ENCODE measurements at places on chromosomes 1 and 21.

- DNase-seq: no peak
Observed at GRCh38 chr1:34460193-34460592, 283.5 kb downstream of the C1orf94 start.

DNA sequence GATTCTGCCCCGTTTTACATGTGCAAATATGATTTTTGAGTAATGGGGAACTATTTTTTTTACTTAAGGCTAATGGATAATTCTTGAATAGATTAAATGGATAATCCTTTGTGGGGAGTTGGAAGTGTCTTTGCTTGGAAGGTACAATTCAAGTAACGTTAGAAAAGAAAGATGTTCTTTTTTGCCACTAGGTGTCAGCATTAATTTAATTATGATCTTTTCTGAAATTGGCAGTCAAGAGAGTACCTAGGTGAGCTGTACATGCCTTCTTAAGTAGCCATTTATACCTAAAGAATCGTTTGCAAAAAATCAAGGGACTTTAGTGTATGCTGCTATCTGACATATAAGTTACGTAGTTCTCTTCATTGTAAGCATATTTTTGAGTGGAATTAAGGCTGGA, 2.2 kb downstream of the FBXO28 start:
- no peak for DNase-seq

DNA sequence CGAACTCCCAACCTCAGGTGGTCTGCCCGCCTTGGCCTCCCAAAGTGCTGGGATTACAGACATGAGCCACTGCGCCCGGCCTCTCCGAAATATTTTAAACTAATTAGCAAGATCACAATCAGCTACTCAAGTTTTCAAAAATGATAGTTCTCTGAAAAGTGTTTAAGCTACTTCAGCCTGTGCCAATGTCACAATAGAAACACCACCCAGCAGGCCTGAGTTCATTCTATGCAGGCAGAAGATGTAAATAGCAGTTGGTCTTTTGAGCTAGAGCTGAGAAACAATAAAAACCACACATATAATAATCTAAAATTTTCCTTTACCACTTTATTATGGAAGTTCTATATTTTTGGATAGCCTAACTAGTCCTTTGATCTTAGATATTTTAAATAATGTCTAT, 96.1 kb downstream of the LRRC40 start:
- DNase-seq: no peak

GRCh38 chr21:31509194-31510017, 150.1 kb upstream of the SOD1 start:
- no peak for DNase-seq

GRCh38 chr1:9235096-9235459, 504 bp downstream of the H6PD start:
- no peak for DNase-seq

DNA sequence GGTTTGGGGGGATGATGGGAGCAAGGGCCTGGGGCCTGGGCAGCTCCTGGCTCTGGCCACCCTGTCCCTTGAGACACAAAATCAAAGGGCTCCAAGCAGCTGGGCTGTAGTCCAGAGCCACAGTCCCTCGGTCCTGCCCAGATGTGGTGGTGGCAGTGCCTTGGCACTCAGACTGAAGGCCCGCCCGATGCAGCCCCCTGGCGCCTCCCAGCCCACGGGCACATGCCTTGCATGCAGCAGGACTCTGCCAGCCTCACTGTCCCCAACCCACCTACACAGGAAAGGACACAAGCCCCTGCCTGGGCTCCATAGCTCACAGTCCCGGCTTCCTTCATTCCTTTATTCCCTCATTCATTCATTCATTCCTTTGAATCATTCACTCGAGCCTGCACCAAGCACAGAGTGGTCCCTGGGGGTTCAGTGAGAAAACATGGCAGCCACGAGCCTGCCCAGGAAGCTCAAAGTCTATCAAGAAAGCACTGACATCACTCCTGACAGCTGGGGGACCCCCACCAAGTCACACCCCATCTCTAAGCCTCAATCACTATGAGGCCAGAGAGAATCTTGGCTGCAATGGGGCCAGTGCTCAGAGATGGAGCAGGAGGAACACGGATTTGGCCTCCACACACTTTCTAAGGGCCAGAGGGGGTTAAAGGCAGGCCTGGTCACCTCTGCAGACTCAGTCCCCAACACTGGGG, 5.8 kb downstream of the SDC3 start:
- no peak for DNase-seq

- no peak for DNase-seq
Observed at GRCh38 chr21:41678016-41678923, 88.6 kb downstream of the RIPK4 start.

GRCh38 chr1:9909234-9910046, 629 bp downstream of the CTNNBIP1 start:
- DNase-seq: no peak

DNA sequence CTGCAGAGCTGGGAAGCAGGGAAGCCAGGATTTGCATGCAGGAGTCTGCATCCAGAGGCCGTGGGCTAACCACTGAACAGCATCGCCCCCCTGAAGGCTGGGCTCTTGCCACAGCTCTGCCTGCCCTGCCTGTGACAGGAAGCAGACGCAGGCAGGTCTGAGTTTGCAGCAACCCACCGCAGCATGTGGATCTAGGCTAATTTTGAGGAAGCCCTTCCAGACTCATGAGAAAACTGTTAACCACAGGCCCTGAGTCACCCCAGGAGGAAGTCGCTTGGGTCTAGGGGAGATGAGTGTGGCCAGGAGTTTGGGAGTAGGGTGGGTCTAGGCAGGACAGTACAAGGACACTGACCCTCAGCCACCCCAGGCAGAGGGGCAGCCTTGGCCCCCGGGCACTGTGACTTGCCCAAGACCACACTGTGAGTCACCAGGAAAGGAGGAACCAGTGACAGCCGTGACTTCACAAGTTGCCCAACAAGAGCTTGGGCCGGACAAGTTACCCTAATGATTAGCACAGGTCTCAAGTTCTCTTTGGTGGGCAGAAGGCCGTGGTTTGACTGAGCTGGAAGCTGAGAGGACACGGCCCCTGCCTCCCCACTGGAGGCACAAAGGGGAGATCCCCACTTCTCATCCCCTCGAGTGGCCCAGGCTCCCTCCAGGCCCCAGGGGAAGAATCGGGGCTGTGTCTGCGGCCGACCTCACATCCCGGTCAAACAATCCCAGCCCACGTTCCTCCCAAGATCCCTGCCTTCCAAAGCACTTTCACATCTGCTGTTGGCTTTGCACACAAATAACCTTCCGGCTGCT, 826 bp downstream of the LAPTM5 start:
- DNase-seq: no peak

- DNase-seq: no peak
Observed at GRCh38 chr1:83967336-83967735, 31.6 kb downstream of the TTLL7 start.

DNA sequence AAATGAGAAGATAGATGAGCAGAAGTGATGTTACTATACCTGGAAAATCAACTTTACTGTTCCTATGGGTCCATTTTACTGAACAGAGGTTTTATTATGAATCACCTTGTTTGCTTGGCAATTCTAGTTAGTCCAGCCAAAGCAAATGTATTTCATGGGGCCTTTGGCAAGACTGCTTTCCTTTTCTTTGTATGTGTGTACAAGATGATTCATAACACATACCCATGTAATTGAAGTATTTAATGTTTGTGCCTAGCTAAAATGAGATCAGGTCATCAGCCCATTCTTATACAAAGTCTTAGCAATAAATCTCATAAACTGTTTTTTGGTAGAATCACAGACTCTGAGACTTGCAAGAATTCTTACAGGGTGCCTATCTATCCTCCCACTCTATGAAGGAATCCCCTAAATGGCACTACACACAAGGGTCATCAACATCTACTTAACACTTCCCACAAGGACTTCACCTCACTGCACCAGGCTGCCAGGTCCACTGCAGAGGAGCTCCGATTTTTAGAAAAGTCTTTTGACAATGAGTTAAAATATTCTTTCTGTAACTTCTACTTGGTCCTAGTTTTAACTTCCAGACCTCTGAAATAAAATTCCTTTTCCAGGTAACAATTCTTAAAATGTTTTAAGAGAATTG, 58.5 kb downstream of the LPAR3 start:
- no peak for DNase-seq

DNA sequence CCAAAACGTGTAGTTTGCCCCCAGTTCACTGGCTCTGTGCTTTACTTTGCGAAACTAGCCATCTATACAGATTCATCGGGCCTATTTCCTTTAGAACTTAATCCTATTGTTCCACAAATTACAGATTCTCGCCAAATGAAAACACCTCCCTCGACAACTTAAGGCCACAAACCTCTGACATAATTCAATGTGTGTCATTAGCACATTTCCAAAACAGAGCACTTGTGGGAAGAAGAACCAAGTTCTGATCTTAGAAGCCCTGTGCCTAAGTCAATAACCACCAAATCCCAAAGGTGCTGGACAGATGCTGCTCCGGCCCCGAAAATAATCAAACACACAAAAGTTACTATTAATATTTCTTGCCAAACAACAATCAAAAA, 93.9 kb downstream of the SLC45A1 start:
- DNase-seq: no peak

DNA sequence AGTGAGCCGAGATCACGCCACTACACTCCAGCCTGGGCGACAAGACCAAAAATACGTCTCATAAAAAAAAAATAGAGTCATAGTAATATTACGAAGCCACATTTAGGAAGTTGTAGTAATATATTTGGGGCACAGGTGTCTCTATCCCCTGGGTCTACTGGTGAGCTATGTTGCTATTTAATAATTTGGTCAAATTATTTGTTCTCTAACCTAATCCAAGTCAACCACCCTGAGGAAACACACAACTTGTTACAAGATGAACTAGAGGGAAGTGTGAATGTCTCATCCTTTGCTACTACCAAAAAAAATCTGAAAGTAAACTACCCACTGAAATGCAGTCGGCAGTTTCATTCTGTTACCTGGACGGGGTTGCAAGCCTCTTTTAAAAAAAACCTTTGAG, 35.3 kb downstream of the RGS8 start:
- DNase-seq: no peak

DNA sequence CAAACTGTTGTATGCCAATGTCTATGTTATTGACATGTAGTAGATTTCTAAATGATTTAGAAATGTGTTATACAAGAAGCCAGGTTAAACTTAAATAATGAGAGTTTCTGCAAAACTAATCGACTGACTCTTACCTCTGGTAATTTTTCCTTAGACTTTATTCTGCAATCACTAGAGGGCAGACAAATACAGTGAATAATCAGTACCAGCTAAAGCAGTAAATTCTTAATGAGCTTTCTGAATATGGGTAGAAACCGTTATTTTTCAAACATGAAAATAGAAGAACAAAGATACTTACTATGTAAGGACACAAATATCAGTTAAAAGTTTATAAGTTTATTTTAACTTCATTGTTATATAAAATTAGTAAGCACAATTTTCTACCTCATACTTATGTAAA, 97.9 kb upstream of the RGS1 start:
- no peak for DNase-seq

DNA sequence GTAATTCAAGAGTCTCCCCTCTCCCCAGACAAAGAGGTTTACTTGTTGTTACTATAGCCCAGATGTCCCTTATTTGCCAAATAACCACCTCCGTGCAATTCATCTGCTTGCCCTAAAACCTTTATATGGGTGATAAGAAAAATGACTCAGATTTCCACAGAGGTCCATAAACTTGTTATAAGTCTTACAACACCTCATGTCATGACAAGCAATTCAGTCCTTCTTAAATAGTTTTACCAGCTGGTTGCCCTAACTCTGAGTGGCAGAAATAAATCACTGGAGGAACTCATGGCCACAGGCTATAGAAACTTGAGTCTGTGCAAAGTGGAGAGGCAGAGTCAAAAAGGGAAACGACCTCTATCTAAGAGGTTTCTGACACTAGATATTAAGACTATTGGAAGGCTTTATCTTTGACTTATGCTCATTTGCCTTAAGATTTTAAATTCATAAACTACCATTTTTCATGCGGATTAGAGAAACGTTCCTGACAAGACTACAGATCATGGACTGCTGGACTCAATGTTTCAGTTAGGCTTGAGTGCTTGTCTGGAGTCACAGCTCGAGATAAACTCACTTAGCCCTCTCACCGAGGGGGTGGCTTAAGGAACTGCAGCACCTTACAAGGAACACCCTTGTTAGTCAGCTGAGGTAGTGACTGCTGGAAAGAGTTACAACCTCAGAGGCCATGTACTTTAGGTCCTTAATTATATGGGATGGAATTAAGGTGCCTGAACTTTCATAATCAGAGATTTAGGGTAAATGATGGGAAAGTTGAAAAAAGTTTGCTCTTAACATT, 662.5 kb upstream of the USP24 start:
- no peak for DNase-seq

- DNase-seq: no peak
Observed at GRCh38 chr1:11482198-11482597, 3.2 kb downstream of the DISP3 start.

DNA sequence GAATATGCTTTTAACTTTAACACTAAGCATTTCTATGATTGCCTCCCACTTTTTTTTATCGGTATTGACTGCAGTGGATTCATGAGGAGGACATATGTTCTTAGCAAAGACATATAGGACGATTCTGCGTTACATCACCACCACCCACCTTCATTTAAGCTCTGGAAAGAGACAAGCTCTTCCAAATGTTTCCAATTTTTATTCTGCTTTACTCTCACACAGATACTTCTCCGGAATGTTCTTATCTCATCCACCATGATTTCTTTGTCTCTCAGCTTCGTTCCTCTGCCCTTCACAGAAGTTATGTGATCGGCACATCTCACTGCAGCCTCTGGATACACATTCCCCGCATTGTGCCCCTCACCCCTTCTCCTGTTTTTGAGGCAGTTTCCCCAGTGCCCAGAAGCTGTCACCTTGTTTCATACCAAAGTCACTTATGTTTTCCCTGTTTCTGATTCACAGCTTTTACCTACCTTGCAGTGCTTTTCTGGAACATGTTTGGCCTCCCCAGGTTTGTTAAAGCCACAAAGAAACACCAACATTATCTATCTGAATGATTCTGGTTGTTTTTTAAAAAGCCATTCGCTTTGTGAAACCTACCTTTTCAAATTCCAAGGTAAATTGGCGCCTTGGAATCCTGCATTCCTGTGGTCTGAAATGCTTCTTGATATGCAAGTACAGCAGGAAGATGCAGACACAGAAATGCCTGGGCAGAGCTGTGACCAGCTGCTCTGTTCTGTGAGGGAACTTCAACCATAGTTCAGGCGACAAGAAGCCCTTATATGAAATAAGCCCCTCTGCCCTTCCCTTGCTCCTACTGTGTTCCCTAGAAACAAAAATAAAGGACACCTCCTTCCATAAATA, 1020.2 kb downstream of the TTLL7 start:
- no peak for DNase-seq

- no peak for DNase-seq
Observed at GRCh38 chr1:10556430-10557005, 81.8 kb downstream of the PEX14 start.

DNA sequence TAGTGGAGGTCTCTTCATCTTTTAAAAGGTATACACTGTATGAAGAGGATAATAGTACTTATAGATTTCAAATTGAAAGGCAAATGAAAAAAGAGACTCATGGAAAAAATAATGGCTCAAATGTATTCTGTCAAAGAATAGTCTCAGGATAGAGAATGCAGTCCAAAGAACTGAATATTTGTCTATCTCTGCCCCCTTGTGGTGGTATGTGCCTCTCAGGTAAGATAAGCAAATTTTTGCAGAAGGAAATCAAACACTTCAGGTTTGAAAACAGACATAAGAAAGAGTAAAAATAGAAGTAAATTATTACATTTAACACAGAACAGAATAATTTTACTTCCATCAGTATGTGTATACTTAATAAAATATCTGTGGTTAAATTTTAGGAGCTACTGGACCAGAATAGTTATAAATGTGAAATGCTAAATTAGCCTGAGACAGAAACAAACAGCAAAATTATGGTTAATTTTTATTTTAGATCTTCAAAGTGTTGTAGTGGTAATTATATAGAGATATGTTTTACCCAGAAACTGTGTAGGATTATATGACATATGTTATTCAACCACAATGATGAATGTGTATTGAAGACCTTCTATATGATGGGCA, 164.4 kb upstream of the PALMD start:
- DNase-seq: peak; percentile 26

Measured in smooth muscle cell of the brain vasculature (primary cell).